ENCODE measurements at places on chromosomes 16 and 17.

DNA sequence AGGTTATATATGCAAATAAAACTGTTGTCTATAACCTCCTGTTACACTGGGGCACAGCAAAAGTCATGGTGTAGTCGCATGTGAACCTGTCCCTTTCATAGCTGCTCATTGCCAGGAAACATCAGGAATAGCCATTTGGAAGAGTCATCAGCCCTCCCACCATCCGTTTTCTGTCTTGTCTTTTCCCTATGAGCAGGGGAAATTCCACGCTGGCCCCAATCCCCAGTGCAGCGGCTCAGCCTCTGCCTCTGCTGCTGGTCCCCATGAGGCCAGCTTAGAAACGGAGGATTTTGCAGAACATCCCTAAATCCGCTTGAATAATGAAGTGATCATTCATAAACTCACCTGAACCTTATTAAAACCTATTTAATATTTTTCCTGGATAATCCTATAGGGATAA is 10.5 kb downstream of the MAPT start:
- DNase-seq = no peak

DNA sequence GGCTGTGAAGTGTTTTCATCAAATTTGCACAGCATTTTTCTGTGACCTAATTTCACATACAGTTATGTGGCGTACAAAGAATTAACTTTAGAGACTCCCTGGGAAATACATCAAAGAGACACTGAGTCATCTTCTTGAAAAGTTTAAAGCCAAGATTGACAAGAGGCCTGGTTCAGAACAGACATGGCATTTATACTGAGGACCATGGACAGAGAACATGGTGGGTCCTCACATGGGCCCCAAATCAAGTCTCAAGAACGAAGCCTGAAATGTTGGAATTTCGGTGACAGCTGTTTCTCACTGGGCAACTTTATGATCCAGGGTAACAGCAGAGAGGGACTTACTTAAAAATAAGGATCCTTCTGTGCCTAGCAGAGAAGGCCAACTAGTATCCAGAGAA is 311.5 kb upstream of the KCNJ16 start:
- no peak for DNase-seq

DNA sequence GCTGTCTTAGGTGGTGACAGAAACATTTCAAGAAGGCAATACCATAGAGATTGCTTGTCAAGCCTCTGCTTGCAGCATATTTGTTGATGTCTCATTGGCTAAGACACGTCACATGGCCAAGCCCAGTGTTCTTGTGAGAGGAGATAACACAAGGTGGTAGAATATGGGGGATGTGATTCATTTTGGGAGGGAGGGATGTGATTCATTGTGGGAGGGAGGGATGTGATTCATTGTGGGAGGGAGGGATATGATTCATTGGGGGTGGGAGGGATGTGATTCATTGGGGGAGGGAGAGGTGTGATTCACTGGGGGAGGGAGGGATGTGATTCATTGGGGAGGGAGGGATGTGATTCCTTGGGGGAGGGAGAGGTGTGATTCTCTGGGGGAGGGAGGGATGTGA is 470.5 kb upstream of the SALL1 start:
- no peak for DNase-seq

- no peak for DNase-seq
These were observed 6.1 kb downstream of the DOK4 start for GRCh38 chr16:57479976-57480753.

GRCh38 chr17:37833237-37833859 is 88.5 kb upstream of the HNF1B start:
- no peak for DNase-seq

GRCh38 chr17:39092692-39093230 is 58.7 kb downstream of the PLXDC1 start:
- DNase-seq = no peak

DNA sequence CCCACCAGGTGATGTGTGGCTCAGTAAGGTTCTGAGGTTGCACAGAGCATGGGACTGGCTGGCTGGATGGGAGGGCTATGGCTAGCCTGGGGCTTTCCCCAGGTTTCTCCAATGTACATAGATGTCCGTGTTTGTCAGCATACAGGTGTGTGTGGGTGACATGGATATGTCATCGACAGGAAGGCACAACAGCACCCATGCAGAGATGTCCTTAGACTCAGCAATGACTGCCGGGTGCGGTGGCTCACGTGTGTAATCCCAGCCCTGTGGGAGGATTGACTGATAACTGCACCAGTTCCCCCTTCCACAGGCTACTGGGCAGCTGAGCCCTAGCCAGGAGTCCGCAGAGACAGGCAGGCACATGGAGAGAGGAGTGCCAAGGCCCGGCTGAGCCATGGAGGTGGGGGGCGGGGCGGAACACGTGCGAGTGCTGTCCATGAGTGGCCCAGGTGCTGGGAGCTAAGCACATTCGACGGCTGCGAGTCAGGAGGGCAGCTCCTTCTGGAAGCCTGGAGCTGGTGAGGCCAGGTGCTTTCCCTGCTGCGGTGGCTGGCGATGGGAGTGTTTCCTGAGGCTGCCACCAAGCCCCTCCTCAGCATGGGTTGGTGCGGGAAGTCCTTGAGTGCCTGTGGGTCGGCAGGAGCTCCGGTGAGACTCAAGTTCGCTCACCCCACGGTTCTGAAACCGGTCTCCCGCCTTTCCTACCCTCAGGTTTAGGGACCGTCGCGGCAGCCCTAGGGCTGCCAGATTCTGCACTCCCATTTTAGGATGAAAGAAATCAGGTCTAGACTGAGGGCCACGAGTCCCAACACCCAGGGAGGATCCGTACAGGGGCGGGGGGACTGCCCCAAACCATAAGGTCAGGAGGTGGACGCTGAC is 858 bp upstream of the ASPSCR1 start:
- DNase-seq = peak; percentile 33

DNA sequence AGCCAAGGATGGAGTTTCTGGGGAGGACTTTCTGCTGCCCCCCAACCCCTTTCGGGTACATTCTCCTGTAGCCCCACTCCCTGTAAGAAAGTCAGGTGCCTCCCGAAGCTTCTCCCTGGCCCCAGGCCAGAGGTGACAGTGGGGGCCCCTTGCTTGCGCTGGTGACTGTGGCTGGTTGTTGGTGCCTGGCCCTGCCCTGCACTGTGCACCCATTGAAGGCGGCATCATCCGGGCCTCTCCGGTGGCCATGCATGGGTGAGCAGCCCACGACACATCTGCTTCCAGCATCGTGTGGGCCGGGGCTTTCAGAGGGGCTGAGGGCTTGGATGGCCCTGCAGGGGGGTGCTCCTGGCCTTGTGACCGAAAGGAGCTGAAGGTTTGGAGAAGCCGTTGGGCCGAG is 297.0 kb downstream of the SEC14L1 start:
- no peak for DNase-seq

- DNase-seq = no peak
These were observed 206.5 kb upstream of the GOT2 start for GRCh38 chr16:58940609-58941008.

- DNase-seq = no peak
These were observed 8.5 kb downstream of the CCL18 start for GRCh38 chr17:36072431-36073121.

DNA sequence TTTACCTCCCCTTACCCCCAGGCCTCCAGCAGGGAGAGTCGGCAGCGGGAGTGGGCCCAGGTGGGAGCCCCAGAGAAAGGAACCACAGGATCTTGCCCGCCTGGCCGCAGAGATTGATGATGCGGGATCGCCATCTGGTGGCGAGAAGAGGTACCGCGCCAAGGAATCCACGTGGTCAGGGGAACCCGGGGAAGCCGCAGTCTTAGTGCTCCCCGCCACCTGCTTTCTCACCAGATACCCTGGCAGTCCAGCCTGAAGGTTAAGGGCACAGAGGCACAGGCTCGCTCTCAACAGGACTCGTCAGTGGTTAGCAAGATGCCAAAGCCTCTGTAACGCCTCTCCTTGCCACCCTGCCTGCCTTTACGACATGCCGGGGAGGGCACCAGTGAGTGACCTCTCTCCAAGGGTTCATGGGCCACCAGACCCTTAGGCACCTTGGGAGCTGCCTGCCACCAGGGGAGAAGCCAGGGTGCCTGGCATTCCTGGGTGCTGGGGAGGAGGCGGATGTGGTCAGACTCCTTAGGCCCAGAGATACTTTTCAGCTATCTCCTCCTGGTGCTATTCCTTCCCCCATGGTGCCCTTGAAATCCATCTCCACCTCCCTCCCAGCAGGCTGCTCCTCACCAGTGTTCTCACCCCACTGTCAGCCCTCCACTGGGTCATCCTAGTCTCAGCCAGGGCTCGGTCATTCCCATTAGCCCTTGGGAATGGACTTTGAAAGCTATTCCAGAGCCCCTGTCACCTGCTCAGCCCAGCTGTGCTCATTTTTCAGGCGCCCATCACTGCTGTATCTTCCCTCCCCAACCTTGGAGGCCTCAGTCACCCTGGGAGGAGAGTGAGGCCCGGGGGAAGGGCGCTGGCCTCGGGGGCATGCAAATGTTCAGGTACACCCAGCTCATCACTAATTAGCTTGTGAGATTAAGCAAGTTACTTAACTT is 5.5 kb upstream of the RHBDF2 start:
- peak; percentile 76 for DNase-seq

- no peak for DNase-seq
These were observed 34.5 kb downstream of the HS3ST2 start for GRCh38 chr16:22848451-22848850.

GRCh38 chr17:76542984-76543383 is 3.1 kb downstream of the PRCD start:
- DNase-seq = no peak

- no peak for DNase-seq
These were observed 52.0 kb upstream of the LHX1 start for GRCh38 chr17:36885153-36885735.

- DNase-seq = no peak
These were observed 3.0 kb upstream of the PIK3R6 start for GRCh38 chr17:8870406-8871040.

DNA sequence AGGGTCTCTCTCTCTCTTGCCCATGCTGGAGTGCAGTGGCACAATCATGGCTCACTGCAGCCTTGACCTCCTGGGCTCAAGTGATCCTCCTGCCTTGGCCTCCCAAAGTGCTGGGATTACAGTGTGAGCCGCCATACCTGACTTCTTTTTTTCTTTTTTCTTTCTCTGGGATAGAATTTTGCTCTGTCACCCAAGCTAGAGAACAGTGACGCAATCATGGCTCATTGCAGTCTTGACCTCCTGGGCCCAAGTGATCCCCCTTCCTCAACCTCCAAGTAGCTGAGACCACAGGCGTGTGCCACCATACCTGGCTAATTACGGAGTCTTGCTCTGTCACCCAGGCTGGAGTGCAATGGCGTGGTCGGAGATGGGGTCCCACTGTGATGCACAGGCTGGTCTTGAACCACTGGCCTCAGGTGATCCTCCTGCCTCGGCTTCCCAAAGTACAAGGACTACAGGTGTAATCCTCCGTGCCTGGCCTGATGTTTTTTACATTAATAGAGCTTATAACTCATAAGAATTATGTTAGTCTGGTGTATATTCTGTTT is 76.5 kb downstream of the BCAS3 start:
- DNase-seq = no peak

DNA sequence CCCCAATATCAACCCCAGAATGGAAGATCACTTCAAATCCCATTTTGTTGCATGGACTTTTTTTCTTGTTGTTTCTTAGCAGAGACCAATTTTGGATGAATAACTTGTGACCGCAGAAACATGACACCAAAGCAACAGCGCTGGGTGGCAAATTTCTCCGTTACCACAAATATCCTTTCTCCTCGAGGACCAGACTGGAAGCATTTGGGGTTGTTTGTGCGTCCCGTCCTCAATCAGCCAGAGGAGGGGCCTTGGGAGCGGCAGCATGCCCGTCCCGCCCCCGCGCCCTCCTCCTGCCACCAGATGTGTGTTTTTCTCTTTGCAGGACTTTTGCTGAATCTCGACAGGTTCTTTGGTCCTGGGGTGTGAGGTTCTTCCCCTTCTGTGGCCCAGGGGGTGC is 282.5 kb upstream of the FOXF1 start:
- DNase-seq = no peak

DNA sequence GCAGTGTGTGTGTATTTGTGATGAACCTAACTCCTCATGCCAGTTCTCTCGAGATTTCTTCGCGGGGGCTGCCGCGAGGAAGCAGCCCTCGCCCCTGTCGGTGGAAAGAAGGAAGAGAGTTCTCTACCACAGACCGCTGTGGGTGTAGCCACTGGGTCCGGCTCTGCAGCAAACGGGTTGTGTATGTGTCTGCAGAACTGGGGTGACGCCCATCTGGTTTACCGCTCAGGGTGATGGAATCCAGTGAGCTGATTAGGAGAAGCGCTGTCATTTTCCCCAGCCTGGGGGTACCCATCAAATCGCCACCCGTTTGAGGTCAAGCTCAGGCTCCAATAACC is 7.7 kb downstream of the CORO6 start:
- peak; percentile 43 for DNase-seq

DNA sequence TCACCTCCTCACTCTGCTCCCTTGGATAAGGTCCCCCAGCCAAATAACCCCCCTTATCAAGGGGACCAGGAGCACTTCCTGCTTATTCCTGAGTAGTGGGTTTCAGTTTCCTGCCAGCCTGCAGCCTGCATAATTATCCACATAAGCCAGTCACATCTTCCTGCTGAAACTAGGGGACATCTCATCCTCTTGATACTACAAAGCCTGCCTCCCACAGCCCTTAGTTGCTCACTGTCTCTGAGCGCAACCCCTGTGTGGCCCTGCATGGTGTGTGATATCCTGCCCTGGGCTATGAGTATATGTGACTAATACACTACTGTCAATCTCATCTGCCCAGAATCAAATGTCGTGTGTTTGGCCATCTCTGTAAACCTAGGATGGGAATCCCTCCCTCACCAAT is 8.0 kb upstream of the XYLT2 start:
- no peak for DNase-seq

DNA sequence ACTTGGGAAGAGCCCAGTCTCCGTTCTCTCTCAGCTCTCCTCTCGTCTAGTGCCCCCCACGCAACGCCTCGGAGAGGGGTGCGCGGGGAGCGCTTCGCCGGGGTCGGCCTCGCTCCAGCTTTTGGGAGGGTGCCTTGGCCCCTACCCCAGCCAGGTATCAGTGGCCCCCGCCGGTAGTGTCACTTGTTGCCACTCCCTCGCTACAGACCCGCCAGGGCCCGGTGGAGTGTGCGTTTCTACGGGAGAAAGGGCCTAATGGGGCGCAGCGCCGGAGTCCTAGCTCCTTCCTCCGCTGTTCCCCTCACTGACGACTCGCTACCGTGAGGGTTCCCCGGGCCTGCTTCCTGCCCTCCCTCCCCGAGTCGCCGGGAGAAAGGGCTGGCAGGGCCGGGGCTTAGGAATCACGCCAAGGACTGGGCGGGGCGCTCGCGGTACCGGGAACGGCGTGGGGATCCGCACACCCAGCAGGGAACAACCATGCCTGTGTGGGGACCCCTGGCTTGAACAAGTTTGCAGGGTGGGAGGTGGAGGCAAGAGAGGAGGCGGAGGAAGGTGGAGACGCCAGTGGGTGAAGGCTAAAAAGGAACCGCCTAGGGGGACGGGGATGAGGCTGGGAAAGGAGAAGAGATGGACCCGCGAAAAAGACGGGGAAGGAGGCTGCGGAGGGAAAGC is 997 bp upstream of the CDH11 start:
- no peak for DNase-seq

DNA sequence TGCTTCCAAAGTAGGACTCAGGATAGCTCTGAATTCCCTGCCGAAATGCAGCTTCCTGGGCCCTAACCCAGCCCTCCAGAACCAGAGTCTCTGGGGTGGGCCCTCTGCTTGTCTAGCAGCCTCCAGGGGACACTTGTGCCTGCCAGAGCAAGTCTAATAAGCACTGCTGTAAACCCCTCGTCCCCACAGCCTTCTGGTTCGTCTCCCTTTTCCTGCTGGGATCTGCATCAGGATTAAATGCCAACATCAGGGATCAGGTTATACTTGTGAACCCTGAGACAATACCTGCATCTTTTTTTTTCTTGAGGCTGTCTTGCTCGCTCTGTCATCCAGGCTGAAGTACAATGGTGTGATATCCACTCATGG is 282.0 kb downstream of the SEC14L1 start:
- no peak for DNase-seq

Measured in activated naive CD4-positive, alpha-beta T cell (primary cell).